ENCODE measurements at places on chromosomes 7 and 10.

DNA sequence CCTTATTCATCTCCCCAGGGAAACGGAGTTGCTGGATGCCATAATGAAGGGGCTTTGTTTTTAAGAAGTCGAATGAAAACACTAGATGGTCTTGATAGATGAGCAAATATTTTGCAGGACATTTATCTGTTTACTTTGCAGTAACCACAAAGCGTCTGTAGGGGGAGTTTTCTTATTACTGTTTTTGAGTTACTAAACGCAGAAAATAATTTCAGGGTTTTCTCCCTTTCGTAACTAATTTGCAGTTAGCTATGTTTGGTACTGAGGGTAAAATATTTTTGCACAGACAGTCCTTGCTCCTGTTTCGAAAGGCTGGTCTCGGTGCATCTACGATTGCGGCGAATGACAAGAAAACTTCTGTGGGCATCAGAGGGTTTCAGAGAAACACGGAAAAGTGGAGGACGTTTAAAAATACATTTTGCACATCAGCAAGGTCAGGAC lies 505.6 kb upstream of the MKI67 start:
- no peak for DNase-seq

DNA sequence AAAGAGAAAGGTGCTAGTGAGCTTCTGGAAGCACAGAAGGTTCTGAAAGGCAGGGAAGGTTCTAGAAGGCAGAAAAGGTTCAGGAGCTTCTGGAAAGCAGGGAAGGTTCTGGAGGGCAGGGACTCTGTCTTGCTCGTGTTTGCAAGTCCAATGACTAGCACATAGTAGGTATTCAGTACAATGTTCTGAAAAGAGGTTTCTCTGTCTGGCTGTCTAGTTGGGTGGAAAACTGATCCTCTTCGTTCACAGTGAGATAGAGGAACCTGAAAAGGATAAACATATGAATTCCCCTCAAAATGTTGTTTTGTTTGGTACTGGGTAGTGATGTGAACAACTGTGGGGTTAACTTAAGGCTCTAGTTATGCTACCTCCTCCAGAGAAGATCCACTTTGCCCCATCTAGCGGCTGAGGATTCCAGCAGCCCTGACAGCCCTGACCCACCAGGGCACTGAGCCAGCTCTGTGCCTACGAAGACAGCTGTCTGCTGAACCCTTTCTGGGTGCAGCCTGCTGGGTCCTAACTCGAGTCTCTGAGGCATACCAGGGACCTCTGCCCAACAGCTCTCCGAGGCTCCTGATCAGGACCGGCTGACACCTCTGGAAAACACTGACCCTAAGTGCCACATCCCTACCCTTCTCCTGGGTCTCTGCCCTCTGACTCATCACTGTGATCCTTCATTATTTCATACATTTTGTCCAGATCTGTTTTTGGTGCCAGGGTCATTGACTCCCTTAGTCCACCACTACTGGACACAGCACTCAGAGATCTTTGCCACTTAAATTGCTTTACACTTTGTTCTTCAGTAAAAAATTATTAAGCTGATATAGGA lies 15.4 kb downstream of the PTPRN2 start:
- peak; percentile 20 for DNase-seq

GRCh38 chr10:112970021-112970420 lies 20.0 kb downstream of the TCF7L2 start:
- DNase-seq = no peak

DNA sequence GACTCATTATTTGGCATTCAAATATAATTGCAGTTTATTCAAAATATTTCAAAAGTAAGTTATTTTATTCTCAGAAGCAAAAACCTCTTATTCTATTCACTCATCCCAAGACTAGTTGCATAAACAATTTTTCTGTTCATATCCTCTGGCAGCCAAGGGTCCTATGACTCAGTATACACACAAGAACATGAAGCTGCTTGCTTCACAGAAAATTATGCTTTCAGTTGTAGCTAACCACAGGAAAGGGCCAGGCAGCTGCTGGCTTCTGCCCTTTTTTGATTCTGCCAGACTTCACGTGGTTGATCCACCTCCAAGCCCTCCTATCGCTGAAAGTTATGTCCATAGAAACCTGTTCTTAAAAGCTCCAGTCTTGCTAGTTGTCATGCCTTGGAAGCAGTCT lies 108.8 kb downstream of the ABCA13 start:
- DNase-seq = peak; percentile 94

GRCh38 chr7:5699467-5700384 lies 81.7 kb downstream of the RNF216 start:
- DNase-seq = no peak

DNA sequence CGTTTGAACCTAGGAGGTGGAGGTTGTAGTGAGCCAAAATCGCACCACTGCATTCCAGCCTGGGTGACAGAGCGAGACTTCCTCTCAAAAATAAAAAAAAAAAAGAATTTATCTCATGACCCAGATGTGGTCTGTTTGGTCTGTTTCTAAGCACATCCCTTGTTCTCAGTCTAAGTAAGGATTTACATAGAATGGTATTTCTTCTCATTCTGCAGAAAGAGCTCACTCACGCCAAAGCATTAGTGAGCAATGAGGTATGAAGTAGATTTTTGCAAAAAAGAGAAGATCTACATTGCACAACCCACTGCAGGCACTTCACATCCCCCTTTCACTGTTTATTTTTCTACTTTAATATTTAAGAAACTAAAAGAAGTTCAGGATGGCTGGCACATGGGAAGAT lies 76.5 kb upstream of the FGL2 start:
- no peak for DNase-seq

DNA sequence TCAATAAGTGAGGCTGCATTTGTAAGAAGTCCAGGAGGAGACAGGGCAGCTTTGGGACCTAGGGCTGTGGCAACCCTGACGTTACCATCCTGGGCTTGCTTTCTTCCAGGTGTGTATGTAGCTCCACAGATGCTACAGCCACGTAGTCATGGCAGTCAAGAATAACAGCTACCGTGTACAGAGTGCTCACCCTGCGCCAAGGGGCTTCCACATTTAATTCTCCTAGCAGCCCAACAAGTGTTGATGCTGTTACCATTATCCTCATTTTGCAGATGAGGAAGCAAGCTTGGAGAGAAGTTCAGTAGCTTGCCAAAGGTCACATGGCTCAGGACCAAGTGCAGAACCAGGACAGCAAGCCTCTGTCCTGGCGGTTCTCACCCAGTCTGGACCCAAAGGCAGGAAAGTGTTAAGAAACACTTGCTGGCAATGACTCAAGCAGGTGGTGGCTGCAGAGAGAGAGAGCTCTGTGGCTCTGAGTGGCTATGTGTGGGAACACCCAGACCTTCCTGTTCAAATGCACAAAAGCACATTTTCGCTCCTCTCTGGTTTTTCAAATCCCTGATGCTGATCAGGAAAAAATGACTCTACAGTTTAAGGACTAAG lies 89.8 kb downstream of the CREM start:
- DNase-seq = peak; percentile 33

DNA sequence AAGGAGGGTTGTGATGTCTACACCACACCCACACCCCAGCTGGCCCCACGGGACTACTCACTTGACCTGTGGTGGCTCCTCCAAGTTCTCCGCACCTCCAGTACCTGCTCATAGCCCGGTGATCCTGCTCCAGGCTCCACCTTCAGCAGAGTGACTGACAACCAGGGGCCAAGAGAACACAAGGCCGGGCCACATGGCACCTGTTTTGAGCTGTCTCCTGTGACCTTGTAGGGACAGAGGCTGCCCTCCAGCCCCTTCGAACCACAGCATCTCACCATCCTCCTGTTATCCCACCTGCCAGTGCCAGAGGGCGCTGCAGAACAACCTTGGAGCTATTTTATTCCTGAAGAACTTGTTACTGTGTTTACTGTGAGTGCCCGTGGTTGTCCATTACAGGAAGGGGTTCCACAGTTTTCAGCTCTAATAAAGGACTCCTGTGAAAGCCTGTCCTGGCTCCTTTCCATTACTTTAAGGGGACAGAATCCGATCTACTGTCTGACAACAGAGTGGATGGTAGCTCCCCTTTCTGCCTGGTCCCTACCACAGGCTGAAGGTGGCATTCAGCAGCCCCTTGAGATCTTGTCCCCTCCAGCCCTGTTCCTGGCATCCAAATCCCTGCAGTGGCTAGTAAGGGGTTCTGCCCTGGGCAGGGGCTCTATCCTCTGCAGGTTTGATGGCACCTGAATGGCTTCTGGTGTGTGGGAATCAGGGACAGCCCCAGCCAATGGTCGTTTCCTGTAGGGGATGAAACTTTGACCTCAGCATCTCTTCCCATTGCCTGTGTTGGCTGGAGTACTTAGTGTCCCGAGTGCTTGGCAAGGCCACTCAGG lies 50.8 kb downstream of the C10orf120 start:
- peak; percentile 43 for DNase-seq

GRCh38 chr7:92916770-92917224 lies 80.4 kb upstream of the CDK6 start:
- peak; percentile 83 for DNase-seq

GRCh38 chr7:157789094-157789493 lies 452.3 kb downstream of the DNAJB6 start:
- DNase-seq = no peak

- no peak for DNase-seq
Measured at GRCh38 chr7:55030314-55030713, 11.5 kb downstream of the EGFR start.

GRCh38 chr7:26592011-26592410 lies 272.4 kb downstream of the SKAP2 start:
- DNase-seq = no peak

- peak; percentile 28 for DNase-seq
Measured at GRCh38 chr10:7788639-7789286, 786 bp downstream of the ATP5F1C start.

GRCh38 chr10:63672491-63672890 lies 151.3 kb downstream of the REEP3 start:
- DNase-seq = peak; percentile 6

DNA sequence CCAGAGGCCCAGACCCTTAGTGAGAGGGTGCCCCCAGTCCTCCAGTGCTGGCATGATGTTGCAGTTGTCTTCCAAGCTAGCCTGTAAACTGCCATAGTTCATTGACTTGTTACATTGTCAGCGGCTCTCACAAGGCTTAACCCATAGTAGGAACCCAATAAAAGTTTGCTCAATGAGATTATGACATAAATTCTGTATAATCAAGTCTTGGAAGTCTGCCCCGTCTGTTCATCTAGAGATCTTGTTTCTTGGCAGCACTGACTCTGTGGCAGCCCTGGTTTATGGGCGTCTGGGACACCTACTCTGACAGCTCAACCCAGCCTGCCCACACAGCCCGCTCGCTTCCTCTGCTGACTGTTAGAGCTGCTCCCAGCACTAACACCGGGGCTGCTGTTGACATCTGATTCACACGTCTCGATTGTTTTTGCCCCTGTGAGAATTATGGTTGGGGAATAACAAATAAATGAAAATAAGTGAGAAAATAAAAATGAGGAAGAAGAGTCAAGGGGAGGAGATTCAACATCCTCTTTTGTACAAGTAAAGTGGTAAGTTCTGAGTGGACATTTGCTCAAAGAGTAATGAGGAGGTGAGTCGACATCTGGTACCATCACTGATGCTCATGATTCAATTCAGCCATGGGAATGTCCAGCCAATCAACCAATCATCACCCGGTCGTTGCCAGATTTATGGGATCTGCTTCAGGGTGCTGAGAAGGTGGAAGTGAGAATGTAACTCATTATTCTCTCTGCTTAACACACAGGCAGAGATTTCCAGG lies 160.8 kb downstream of the SPAG6 start:
- no peak for DNase-seq

DNA sequence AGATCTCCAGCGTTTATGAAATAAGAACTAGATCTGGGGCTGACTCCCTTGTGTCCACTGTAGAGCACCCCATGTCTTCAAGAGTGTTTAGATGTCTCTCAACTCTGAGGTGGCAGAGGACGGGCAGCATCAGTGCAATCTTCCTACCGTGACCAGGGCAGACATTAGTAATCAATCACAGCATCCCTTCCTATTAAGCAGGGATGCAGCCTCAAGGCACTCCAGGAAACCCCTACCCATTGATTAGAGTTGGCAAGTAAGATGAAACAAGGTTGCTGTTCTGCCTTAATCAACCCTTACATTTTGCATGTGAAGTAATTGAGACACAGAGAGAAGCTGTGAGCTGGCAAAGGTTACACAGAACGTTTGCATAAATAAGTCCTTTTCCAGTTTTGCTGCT lies 283.7 kb upstream of the ZMIZ1 start:
- DNase-seq = no peak

DNA sequence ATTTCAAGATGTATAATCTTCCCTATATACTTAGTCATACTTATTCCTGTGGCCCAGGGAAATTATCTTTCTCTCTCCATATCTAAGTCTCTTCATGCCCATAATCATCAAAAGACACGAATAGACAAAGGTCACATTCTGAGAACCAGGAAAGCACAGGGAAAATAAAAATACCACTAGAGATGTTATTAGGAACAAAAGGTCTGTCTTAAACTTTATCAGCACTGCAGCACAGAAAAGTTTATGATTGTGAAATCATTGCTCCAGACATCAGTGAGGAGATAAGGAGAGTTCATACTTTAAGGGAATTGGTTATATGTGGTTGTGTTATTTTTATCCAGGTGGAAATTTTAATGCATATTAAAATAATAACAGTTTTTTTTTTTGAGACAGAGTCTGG lies 974.6 kb upstream of the CELF2 start:
- no peak for DNase-seq

GRCh38 chr10:5447056-5447455 lies 34.7 kb downstream of the NET1 start:
- DNase-seq = peak; percentile 33

DNA sequence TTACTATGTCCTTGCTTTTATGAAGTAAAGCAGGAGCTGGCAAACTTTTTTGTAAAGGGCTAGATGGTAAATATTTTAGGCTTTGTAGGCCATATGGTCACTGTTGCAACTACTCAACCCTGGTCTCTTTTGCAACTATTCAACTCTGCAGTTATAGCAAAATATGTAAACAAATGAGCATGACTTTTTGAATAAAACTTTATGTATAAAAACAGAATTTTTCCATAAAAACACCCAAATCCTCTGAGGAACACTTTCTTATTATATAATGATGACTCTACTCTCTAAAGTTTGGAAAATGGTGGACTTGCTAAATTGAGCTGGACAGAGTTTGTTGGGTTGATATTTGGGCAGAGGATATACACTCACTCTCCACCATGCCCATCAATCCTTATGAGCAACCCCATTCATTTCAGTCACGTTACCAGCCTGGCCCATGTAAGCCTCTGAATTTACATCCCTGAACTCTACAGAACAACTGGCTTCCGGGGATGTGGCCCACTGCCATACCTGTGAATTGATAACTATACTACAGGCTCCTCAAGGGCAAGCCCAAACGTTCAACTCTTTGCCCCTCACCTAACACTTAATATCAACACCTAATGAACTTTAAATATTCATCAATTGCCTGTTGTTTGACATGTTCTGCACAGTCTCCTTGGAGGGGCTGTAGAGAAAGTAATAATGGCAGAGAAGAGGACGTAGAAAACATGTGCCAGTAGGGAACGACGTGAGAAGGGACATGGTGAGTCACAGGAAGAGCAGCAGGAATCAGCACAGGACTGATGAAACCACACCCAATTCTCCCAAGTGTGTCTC lies 37.6 kb downstream of the SGMS1 start:
- DNase-seq = peak; percentile 74

DNA sequence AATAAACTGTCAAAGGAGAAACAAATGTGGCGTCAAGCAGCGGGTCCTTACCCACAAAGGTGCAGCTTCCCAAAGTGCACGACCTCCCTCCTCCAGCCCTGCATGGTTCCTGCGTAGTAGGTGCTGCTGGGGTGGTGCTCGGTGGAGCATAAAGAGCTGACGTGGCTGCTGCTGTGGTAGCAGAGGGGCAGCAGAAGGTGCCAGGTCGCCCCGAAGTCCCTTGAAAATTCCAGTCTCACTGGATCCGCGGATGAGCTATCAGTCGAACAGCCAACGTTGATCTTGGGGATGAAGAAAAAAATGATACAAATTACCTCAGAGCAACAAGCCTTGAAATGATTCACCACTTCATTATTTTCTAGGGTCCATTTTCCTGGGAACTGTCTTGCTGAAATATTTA lies 105.0 kb upstream of the SLC26A5 start:
- DNase-seq = no peak

All from bronchial epithelial cell (primary cell).